ENCODE measurements at places on chromosomes 6 and 20. TPM values are rescaled to one million over a fixed set of nuclear protein-coding genes. Genes with fewer than 3 reads are reported as not detected.

The ADGRF4 gene
- total RNA-seq: 0.18 TPM

The BPI gene
- total RNA-seq: 0.27 TPM

The DUSP15 gene
- total RNA-seq: 6.1 TPM

The BANF2 gene
- total RNA-seq: not detected

The DDAH2 gene
- total RNA-seq: 69.0 TPM

The PTPRA gene
- 103 TPM for total RNA-seq

The PKHD1 gene
- total RNA-seq: 0.18 TPM

The GRIK2 gene
- 321 TPM for total RNA-seq

The PBOV1 gene
- not detected for total RNA-seq

The PAK1IP1 gene
- total RNA-seq: 12.2 TPM

The PPP1R16B gene
- 13.0 TPM for total RNA-seq

Measured in cerebellum (tissue), 4 donors.